Ovary (tissue), 10 donors: ENCODE measurements at places on chromosomes 7 and 10. TPM values are rescaled to one million over a fixed set of nuclear protein-coding genes. Genes with fewer than 3 reads are reported as not detected.

DNA sequence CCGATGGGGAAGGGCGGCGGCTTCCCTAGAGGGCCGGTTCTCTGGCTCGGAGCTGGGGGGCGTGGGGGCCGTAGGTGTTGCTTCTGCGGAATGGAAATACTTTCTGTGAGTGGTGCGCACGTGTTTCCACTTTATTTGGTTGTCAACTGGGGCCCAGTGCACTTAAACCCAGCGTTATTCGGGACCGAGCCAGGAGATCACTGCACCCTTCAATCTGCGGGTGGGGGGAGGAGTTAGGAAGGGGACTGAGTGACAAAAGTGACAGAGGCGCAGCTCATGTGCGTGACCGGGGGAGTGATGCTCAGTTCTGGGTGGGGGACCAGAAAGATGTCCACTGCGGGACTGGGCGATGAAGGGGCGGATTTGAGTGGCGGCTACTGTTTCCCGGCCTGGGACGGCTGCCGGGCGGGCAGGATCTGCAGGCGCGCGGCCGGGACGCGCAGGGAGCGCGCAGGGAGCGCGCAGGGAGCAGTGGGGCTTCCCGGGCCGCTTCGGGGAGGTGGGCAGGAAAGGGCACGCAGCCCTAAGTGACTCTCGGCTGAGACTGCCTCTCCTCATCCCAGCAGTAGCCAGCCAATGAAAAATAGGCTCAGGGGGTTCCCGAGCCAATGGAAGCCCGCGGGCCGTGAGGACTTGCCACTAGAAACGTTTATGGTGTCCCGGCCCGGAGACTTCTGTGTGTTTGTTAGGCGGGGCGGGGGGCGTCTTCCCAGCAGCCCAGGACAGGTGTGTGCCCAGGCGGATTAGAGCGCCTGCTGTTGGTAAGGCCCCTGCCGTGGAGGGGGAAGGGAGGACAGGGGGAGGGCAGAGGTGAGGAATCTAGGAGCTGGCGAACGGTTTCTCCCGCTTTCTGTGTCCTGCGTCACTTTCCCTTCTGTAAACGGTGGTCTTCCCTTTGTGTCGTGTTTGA, 54.3 kb upstream of the KDM7A start:
- no peak overlapping the region for H3K27ac ChIP-seq
- no peak for DNase-seq

The FKBP6 gene
- 0.27 TPM for polyA plus RNA-seq

DNA sequence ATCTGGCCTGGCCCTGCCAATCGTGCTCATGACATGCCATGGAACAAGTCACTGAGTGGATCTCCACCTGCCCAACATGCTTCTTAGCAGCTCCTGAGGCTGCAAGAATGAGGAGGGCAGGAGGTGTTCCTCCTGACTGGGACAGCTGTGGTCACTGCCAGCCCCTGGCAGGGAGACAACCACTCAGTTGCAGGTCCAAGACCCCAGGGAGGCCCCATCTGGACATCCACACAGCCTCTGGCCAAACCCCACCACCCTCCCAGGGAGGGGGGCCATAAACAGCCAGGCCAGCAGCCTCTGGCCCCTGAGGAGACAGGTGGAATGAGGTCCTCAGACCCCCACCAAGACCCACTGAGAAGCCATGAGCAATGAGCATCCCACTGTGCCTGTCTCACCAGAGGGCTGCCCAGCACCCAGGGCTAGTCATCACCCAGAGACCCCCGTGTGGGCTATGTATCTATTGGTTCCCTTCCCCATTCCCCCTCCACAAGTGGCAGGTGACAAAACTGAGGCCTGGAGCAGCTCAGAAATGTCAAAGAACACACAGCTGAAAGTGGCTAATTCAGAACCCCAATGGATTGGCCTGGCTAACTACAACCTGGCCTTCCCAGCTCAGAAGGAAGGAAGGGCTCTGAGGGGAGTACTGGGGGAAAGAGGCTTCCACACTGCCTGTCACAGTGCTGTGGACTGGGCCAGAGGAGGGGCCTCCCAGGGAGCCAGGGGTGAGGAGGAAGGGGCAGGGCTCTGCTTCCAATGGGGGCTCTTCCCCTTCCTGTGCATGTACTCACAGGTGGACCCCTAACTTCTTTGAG, 3.0 kb downstream of the GPRIN2 start:
- peak; percentile 16 for DNase-seq
- no peak overlapping the region for H3K4me3 ChIP-seq
- peaks cover 6% of the 10 kb centered on the region for H3K4me1 ChIP-seq

DNA sequence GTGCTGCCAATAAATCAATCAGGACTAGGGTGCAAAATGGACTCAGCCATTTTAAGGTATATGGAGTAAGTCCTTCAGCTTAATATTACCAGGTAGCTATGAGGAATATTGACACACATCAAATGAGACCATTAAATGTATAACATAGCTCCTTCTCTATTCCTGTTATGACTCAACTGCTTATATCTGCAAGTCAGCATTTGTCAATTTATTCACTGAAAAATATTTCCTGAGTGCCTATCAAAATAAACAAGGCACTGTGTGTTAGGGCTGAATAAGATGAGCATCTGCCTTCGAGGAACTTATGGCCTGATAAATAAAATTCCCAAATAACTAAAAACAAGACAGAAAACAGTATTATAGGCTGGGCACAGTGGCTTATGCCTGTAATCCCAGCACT, 113.8 kb downstream of the CDK6 start:
- no peak overlapping the region for H3K4me3 ChIP-seq
- no peak overlapping the region for H3K27ac ChIP-seq
- peaks cover 4% of the 10 kb centered on the region for H3K4me1 ChIP-seq
- DNase-seq: no peak
- no peaks in the 10 kb centered on the region for H3K36me3 ChIP-seq

The SUV39H2 gene
- polyA plus RNA-seq: 5.0 TPM

DNA sequence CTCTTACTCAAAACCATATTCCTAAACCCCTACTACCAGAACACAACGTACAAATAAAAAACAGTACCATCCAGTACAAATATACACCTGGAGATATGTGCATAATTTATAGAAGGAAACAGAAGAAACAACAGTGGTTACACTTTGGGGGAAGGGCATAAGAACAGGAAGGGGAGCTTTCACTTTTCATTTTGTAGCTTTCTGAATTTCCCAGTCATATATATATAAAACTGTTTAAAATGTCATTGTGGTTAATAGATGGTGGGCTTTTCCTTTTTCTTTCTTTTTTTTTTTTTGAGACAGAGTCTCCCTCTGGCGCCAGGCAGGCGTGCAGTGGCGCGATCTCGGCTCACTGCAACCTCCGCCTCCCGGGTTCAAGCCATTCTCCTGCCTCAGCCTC, 47.2 kb downstream of the MALSU1 start:
- no peak for DNase-seq
- H3K27me3 ChIP-seq: no peaks in the 10 kb centered on the region
- no peak overlapping the region for H3K27ac ChIP-seq

- no peak for DNase-seq
- no peak overlapping the region for H3K27ac ChIP-seq
- H3K36me3 ChIP-seq: no peaks in the 10 kb centered on the region
- no peaks in the 10 kb centered on the region for H3K27me3 ChIP-seq
Observed at GRCh38 chr7:95503271-95504131, 17.8 kb downstream of the ASB4 start.
